Endothelial cell of umbilical vein (primary cell): ENCODE measurements at places on chromosomes 5 and 9.

DNA sequence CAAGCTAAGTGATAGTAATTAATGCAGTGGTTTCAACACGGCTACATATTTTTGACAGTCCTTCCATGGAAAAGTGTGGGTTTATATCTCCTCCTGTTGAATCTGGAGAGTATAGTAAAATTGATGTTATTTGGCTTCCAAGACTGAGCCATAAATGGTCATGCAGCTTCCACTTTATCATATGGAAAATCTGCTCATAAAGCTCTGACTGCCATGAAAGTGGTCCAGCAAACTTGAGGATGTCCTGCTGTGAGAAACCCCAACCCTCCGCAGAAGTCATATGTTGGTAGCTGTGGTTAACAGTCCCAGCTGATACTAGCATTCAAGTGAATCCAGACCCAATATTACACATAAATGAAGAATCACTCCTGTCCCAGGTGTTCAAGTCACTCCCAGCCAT is 378.3 kb downstream of the KCTD16 start:
- DNase-seq, result no peak

DNA sequence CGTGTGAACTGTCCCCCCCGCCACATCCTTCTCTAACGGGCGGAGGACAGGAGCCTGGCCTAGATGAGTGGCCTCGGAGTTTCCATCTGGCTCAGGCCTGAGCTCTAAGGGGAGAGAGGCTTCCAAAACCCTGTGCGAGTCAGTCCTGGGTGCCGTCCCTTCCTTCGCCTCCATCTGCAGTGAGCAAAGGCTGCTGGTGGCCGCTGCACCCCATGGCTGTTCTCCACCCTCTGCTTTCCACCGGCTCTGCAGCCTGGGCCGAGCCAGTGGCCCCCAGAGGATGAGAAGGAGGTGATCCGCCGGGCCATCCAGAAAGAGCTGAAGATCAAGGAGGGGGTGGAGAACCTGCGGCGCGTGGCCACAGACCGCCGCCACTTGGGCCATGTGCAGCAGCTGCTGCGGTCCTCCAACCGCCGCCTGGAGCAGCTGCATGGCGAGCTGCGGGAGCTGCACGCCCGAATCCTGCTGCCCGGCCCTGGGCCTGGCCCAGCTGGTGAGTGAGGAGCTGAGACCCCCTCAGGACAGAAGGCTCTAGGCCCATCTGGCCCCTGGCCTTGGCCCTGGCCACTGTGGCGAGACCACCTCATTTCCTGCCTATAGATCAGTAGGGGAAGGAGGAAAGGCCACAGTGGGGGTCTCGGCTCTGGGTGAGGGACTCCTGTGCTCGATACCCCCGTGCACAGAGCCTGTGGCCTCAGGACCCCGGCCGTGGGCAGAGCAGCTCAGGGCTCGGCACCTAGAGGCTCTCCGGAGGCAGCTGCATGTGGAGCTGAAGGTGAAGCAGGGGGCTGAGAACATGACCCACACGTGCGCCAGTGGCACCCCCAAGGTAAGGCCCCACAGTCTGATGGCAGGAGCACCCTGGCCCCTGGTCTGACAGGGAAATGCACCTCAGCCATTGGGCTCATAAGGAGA is 3.0 kb downstream of the PKN3 start:
- no peak for DNase-seq

- DNase-seq, result no peak
These were observed 186.7 kb downstream of the PARP8 start for GRCh38 chr5:50853151-50853550.

- DNase-seq, result no peak
These were observed 68.2 kb downstream of the EBF1 start for GRCh38 chr5:159031513-159031912.

GRCh38 chr5:151449297-151449696 is 1.9 kb downstream of the SLC36A1 start:
- DNase-seq, result no peak

GRCh38 chr9:7976167-7976755 is 176.7 kb upstream of the DMAC1 start:
- no peak for DNase-seq
